ENCODE measurements at places on chromosomes 3 and 15.
A peak's percentile ranks its signal among the peaks of the same experiment; 100 is the strongest.

DNA sequence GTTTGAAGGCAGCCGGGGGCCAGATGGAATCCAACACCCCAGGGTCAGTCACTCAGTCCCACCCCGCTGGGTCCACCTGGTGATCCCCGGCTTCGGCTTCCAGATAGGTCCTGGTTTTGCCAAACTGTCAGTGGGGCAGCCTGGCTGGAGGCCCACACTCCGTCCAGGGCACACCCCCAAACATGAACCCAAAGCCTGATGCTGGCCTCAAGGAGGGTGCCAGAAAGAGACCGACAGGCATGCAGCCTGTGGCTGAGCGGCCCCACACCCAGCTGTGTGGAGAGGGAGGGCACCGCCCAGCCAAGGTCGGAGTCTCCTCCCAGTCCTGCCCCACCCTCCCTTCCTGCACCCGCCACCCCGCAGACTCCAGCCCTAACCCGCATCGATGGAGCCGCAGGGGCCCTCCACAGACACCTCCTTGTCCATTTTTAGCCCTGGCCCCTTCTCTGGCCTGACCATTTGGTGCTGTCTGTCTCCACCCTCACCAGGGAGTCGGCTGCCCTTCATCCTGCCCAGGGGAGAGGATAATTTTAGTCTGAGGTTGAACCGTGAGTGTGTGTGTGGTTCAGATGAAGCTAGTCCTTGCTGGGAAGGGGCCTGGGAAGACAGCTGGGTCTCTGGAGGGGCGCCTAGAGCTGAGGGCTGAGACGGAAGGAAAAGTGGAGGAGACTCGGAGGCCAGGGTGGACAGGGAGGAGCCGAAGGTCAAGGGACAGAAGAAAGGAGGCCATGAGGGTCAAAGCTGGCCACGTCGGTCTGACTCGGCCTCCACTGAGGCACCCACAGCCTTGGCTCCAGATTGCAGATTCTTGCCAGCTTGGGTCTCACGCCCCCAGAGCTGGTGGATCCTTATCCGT is 23.1 kb downstream of the TNK2 start:
- no peak for DNase-seq
- H3K4me1 ChIP-seq: no peaks in the 10 kb centered on the region
- H3K4me3 ChIP-seq: no peak overlapping the region

GRCh38 chr15:101361418-101361817 is 66.4 kb upstream of the SNRPA1 start:
- no peak for DNase-seq
- H3K27ac ChIP-seq: no peak overlapping the region
- peaks cover 4% of the 10 kb centered on the region for H3K4me1 ChIP-seq
- H3K36me3 ChIP-seq: peaks cover 2% of the 10 kb centered on the region
- H3K4me3 ChIP-seq: no peak overlapping the region

DNA sequence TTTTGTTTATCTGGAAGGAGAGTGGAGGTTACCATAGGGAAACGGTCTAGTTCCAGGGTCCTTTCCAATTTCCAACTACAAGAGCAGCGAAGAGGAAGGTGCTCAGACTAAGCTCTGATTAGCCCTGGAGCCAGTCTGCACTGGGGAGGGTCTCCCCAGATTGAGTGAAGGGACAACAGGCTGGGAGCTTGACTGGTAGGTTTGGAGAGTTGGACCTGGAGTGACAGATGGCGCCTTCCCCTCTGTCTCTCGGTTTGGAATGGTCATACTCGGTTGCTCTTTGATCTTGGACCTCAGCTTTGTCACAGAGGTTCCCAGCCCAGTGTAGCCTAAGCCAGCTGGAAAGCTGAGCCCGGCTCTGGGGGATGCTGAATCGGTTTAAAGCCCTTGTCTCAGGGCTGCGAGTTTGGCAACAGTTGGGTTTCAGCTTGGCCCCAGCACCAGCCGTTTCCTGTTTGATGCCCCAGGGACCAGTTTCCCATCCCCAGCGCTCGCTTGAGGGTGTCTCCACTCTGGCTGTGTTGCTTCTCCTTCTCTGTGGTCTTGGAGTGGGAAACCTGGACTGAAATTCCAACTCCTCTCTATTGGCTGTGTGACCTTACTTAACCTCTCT is 53.1 kb upstream of the ULK4 start:
- H3K36me3 ChIP-seq: no peaks in the 10 kb centered on the region
- peak overlapping the region; percentile 82 for H3K27ac ChIP-seq
- H3K4me1 ChIP-seq: peaks cover 37% of the 10 kb centered on the region
- H3K4me3 ChIP-seq: peak overlapping the region; percentile 86

- H3K4me3 ChIP-seq: no peak overlapping the region
- no peak for DNase-seq
- peaks cover 48% of the 10 kb centered on the region for H3K36me3 ChIP-seq
- H3K27me3 ChIP-seq: no peaks in the 10 kb centered on the region
Observed at GRCh38 chr3:113275929-113276750, 64.8 kb downstream of the BOC start.

DNA sequence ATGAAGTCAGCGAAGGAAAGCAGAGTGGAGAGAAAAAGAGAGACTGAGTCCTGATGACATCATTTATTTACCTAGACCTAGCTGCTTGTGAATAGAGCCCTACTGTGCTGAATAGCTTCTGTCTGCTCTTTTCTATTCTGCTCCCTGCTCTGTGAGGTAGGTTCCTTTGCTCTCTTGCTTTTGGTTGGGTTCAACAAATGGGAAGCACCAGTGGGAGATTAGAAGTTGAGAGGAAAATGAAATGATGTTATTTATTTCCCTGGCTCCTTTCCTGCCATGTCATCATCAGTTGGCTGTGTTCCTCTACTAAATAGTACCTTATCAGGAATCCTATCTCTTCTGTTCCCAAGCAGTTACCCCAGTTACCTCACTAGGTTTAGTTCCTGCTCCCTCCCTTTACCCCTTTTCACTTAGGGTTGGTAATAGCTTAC is 23.5 kb downstream of the DTWD1 start:
- H3K4me1 ChIP-seq: peaks cover 31% of the 10 kb centered on the region
- H3K36me3 ChIP-seq: peaks cover 19% of the 10 kb centered on the region
- no peak overlapping the region for H3K4me3 ChIP-seq
- no peaks in the 10 kb centered on the region for H3K27me3 ChIP-seq
- H3K27ac ChIP-seq: peak overlapping the region; percentile 36
- DNase-seq: no peak

- peak overlapping the region; percentile 97 for H3K27ac ChIP-seq
- H3K4me1 ChIP-seq: peaks cover 56% of the 10 kb centered on the region
- no peaks in the 10 kb centered on the region for H3K36me3 ChIP-seq
- H3K4me3 ChIP-seq: peak overlapping the region; percentile 90
- DNase-seq: no peak
Observed at GRCh38 chr3:152269831-152270734, 1.4 kb downstream of the MBNL1 start.

- no peak overlapping the region for H3K27ac ChIP-seq
- peaks cover 17% of the 10 kb centered on the region for H3K4me1 ChIP-seq
- H3K4me3 ChIP-seq: no peak overlapping the region
- H3K27me3 ChIP-seq: no peaks in the 10 kb centered on the region
- no peak for DNase-seq
Observed at GRCh38 chr15:82533801-82534200, 6.5 kb downstream of the RPS17 start.

- H3K27ac ChIP-seq: no peak overlapping the region
- H3K4me1 ChIP-seq: peaks cover 3% of the 10 kb centered on the region
- H3K4me3 ChIP-seq: no peak overlapping the region
- H3K36me3 ChIP-seq: peaks cover 31% of the 10 kb centered on the region
- no peak for DNase-seq
- no peaks in the 10 kb centered on the region for H3K27me3 ChIP-seq
Observed at GRCh38 chr3:18199757-18200156, 225.4 kb downstream of the SATB1 start.

GRCh38 chr3:192875971-192876565 is 41.6 kb downstream of the MB21D2 start:
- DNase-seq: no peak
- H3K36me3 ChIP-seq: peaks cover 3% of the 10 kb centered on the region
- H3K4me3 ChIP-seq: no peak overlapping the region

GRCh38 chr3:125137358-125138033 is 75.1 kb downstream of the SLC12A8 start:
- peaks cover 2% of the 10 kb centered on the region for H3K4me1 ChIP-seq
- DNase-seq: no peak
- H3K4me3 ChIP-seq: no peak overlapping the region
- peaks cover 7% of the 10 kb centered on the region for H3K27me3 ChIP-seq
- peaks cover 1% of the 10 kb centered on the region for H3K36me3 ChIP-seq

GRCh38 chr15:42457445-42458442 is 33.2 kb downstream of the ZNF106 start:
- H3K27me3 ChIP-seq: no peaks in the 10 kb centered on the region
- H3K4me1 ChIP-seq: peaks cover 15% of the 10 kb centered on the region
- DNase-seq: peak; percentile 60
